ENCODE measurements at places on chromosomes 5 and 9. TPM values are rescaled to one million over a fixed set of nuclear protein-coding genes. Genes with fewer than 3 reads are reported as not detected.

Gene PCDHGB7
- 8.8 TPM for total RNA-seq

Gene ADCY2
- 0.35 TPM for total RNA-seq

Gene RGMB
- 15.6 TPM for total RNA-seq

Gene SPINK1
- total RNA-seq: not detected

GRCh38 chr9:107283623-107284616 lies 841 bp downstream of the RAD23B start:
- peak; percentile 77 for DNase-seq

GRCh38 chr5:74877624-74878304 lies 11.6 kb upstream of the FAM169A start:
- no peak for DNase-seq

GRCh38 chr9:126111556-126111955 lies 215.1 kb upstream of the MVB12B start:
- no peak for DNase-seq

Data from left cardiac atrium (tissue), 4 donors.